GM23248 (cell line): ENCODE measurements at places on chromosomes 11 and 22. TPM values are rescaled to one million over a fixed set of nuclear protein-coding genes. Genes with fewer than 3 reads are reported as not detected.

GSTT4 gene
- not detected in 2 replicates for total RNA-seq

DNA sequence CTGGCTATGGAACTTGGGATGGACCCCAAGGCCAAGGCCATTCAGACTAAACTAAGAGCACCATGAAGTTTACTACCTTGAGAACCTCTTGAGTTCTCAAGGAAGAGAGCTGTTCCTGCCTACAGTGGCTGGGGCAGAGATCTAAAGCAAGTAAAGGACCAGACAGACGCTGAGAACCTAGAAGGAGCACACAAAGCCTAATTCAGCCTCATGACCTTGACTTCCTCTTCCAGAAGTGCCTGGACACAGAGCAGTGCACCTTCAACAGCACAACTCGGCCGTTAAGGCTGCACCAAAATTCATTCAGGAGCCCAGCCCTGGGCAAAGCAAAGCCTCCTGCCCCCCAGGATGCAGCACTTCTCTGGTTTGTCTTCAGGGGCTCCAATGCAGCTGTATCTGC is 82.9 kb upstream of the AKIP1 start:
- no peak for DNase-seq

DKK3 gene
- total RNA-seq: 189 and 225 TPM in 2 replicates

GRCh38 chr11:44389963-44390605 is 80.1 kb upstream of the ALX4 start:
- no peak for DNase-seq

GRCh38 chr11:106061249-106061784 is 15.8 kb downstream of the KBTBD3 start:
- no peak for DNase-seq

- DNase-seq: no peak
Measured at GRCh38 chr11:125239585-125240560, 75.3 kb downstream of the PKNOX2 start.

GRCh38 chr22:26847046-26847445 is 189.7 kb downstream of the MIAT start:
- DNase-seq: no peak

- no peak for DNase-seq
Measured at GRCh38 chr11:132036746-132037466, 666.5 kb downstream of the NTM start.

DNA sequence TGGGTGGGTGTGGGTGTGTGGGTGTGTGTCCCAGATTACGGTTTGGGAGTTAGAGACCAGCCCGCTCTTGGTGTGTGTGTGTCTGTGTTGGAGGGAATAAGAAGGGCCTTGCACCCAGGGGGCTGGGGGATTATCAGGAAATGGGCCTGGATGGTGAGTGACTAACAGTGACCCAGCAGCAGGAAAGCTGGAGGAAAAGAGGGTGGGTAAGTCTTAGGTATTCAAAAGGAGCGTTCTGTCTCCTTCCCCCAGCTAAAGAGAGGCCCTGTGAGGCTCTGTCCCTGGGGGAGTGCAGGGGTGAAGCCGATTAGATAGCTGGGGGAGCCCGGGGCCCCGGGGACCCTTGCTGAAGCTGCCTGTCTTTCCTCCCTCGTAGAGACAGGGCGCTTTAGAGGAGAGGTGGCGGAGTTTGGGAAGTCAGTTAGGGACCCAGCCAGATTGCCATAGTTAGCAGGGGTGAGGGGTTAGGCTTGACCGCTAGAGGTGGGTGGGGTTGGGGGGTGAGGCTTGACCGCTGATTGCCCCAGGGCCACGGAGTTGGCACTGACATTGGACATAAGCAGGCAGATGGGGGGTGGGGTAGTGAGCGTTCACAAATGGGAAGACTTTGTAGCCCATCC is 1.5 kb downstream of the OAF start:
- peak; percentile 48 for DNase-seq

OR5P2 gene
- total RNA-seq: not detected in 2 replicates

DNA sequence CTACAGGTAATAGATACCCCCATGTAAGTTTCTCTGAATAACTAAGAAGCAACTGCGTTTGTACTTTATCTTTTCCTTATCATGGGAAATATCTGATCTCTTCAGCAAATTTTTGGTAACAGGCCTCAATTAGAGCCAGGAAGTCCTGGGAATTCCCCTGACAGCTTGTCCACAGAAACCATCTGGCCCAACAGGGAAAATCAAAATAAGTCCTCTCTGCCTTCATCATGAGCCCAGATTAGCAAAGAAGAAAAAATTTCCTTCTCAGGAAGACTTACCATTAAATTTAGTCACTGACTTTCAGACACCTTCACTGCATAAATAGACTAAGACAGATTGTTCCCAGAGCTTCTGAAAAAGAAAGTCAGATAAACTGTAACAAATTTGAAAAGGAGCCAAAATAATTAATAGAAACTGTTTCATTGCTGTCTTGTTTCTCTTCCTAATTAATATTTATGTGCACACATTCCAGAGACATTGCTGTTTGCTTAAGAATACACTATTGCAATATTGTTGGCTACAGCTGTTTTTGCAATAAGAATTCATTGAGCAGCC is 278.1 kb upstream of the FAT3 start:
- DNase-seq: no peak

DNA sequence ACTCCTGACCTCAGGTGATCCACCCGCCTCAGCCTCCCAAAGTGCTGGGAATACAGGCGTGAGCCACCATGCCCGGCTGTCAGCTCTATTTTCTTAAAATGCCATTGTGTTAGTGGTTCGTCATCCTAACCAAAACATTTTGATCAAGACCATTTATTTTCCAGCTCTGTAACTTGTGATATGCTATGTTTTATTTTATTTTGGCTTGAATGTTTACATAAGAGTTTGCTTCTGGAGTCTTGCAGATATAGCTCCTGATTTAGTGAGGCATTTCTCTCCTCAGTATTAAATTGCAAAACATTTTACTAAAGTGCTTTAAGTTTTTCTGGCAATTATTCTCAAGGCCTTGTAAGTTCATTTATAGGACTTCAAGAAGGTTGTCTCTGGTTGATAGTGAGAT is 4.4 kb downstream of the EP300 start:
- DNase-seq: no peak

GRCh38 chr11:46315033-46315738 is 32.1 kb upstream of the DGKZ start:
- peak; percentile 84 for DNase-seq

DPP3 gene
- total RNA-seq: 50.8 and 64.1 TPM in 2 replicates

DNA sequence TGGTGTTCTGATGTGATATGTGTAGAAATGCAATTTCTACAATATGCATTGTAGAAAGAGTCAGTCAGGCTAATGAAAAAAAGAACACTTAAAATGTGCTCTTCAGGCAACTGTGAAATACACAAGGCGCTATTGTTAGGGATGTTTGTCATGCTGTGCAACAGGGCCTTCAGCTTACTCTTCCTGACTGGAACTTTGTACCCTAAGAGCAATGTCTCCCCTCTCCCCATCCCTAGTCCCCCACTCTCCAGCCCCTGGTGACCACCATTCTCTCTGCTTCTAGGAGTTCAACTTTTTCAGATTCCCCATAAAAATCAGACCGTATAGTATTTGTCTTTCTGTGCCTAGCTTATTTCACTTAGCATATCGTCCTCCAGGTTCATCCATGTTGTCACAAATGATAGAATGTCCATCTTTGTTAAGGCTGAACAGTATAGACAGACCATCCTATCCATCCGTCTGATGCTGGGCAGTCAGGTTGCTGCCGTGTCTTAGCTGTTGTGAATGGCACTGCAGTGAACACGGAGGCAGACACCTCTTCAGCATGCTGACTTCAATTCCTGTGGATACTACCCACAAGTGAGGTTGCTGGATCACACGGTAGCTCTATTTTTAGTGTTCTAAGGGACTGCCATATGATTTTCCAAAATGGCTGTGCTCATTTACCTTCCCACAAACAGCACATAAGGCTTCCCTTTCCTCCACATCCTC is 10.7 kb downstream of the NDUFV1 start:
- DNase-seq: no peak

OR8I2 gene
- total RNA-seq: not detected in 2 replicates

DEUP1 gene
- total RNA-seq: not detected in 2 replicates

DNA sequence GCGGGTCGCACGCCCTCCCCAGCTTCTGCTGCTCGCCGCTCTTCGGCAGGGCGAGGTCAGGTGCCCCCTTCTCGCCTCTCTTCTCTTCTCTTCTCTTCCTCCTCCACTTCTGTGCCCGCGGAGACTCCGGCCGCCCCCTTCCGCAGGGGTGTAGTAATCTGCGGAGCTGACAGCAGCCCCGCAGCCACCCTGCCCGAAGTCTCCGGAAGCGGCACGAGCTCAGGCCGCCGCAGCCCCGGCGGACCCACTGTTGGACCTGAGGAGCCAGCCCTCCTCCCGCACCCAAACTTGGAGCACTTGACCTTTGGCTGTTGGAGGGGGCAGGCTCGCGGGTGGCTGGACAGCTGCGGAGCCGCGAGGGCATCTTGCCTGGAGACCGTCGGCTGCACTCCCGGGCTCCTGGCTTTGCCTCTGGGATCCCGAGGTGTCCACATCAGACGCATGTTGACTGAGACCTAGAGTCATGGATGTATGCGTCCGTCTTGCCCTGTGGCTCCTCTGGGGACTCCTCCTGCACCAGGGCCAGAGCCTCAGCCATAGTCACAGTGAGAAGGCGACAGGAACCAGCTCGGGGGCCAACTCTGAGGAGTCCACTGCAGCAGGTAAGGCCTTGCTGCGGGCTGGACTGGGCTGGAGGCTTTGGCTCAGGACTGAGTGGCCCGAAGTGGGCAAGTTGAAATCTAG is 486 bp downstream of the STIM1 start:
- DNase-seq: peak; percentile 61

CCDC87 gene
- total RNA-seq: 0.11 and 0.13 TPM in 2 replicates

PNPLA5 gene
- total RNA-seq: not detected in 2 replicates

GRCh38 chr11:66293352-66293751 is 1.7 kb downstream of the TMEM151A start:
- no peak for DNase-seq

DNA sequence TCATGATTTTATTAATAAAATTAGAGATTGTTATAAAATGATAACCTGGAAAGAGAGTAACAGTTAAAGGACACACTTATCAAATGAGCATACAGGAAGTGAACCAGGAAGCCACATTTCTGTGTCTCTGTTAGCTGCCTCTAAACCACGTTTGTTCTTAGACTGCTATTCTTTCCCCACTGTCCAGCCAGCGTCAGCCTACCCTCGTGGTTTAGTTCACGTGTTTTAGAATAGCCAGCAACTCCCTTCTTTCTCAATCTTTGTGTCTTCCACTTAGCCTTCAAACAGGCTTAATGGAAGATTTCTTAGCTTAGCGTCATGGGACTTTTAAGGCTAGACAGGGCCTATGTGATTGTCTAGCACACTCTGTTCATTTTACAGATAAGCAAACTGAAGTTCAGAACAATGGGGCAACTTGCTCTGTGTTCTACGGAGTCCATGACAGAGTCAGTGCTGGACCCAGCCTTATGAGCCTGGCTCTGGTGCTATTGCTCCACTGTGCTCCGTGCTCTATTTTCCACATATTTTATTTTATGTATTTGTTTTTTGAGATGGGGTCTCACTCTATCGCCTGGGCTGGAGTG is 27.2 kb downstream of the GRAMD1B start:
- no peak for DNase-seq

DNA sequence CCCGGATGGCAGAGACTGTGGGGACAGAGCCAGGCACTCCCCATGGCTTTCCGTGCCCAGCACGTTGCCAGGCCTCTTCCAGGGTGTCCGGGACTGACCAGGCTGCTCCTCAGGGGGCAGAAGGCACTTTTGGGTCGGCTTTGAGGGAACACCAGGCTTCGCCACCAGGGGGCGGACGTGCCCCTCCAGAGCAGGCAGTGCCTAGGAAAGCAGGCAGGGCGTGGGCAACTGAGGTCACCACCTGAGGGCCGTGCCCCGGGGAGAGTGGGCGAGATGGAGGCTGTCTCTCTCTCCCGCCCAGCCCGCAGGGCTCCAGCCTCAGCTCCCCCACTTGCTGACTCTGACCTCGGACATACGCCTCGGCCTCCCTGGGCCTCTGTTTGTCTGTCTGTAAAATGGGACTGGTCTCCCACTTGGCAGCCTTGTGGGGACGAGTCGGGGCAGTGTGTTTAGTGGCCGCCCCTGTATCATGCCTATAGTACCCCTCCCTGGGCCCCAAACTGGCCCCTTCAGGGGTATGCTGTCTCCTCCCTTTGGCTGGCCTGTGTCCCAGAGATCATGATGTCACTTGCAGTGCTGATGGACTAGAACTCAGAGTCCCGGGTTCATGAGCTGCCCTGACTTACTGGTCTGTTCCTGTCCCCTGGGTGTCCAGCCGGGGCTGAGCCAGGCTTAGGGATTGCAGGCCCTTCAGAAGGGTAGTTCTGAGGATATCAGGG is 4.4 kb upstream of the PRR5 start:
- peak; percentile 87 for DNase-seq

GRCh38 chr11:67436459-67437081 is 912 bp downstream of the PTPRCAP start:
- no peak for DNase-seq

OR10A2 gene
- not detected in 2 replicates for total RNA-seq

DNA sequence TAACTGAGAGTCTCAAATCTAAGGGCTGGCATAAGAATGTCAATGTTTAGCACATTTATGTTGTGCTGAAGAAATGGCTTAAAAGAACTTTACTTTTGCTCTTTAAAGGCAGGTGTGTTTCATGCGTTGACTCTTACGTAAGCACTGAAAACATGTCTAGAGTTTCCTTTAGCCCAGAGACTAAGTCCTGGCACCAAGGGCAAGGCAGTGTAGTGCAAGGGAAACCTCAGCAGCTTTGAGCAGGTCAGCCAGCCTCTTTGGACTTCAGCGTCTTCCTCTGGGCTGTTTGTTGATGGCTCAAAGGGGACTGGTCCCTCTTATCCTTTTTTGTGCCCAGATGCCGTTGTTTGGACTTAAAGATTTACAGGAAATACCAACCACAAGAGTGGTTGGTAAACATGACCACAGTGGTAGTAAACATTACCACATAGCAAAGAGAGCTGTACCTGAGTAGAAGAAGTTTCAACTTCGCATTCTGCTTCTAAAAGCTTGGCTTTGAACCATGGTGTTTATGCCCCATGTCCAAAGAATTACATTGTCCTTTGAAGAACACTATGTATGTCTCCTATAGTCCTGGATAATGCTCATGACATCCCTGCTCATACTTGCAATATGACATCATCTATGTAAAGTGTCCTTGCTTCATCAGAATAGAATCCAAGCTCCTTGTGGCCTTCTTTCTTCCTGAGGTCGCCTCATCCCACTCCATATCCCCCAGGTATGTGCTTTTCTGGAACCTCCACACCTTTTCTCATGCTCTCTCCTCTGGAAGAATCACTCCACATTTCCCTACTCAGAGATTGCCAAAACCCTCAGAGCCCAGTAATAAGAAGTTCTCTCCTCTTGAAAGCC is 23.5 kb downstream of the TENM4 start:
- DNase-seq: peak; percentile 28

NXPE1 gene
- total RNA-seq: not detected in 2 replicates

CASP5 gene
- not detected in 2 replicates for total RNA-seq
